ENCODE measurements at places on chromosomes 5 and 9.
A peak's percentile ranks its signal among the peaks of the same experiment; 100 is the strongest.

DNA sequence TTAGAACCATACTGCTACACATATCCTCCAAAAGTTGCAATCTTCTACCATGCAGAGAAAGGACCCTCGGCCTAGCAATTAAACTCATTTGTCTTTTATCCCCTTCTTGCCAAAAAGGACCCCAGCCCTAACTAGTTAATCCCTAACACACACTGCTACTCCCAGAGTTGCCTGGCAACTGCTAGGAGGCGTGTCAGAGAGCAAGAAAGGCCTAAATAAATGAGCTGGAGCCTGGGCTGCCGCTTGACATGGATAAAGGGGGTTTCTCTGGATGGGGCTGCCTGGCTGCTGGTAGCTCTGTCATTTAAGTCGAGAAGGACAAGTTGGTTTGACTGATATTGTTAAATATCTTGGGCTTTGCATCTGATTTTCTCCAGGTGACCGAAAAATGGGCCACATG, 194.8 kb downstream of the CRB2 start:
- no peaks in the 10 kb centered on the region for H3K36me3 ChIP-seq
- H3K4me1 ChIP-seq, result peaks cover 6% of the 10 kb centered on the region
- no peak overlapping the region for H3K27ac ChIP-seq
- DNase-seq, result no peak
- H3K4me3 ChIP-seq, result no peak overlapping the region
- H3K27me3 ChIP-seq, result no peaks in the 10 kb centered on the region

DNA sequence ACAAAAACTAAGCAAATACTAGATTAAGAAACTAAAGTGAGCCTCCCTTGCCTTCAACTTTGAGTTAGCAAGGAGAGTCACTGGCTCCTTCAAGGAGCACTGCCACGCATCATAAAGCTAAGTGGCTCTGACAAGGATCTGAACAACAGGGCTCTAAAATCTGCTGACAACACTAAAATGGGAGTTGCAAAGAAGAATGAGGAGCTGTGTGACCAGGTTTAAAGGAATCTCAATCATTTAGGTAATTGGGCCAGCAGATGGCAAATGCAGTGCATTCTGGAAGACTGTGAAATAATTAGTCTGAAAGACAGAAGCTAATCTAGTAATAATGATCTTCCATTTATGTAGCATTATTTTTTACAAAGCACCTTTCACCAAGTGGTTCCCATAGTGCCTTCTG, 297.0 kb upstream of the TAS2R1 start:
- H3K27me3 ChIP-seq, result no peaks in the 10 kb centered on the region
- H3K4me1 ChIP-seq, result no peaks in the 10 kb centered on the region
- no peak for DNase-seq
- no peak overlapping the region for H3K27ac ChIP-seq
- H3K4me3 ChIP-seq, result no peak overlapping the region

DNA sequence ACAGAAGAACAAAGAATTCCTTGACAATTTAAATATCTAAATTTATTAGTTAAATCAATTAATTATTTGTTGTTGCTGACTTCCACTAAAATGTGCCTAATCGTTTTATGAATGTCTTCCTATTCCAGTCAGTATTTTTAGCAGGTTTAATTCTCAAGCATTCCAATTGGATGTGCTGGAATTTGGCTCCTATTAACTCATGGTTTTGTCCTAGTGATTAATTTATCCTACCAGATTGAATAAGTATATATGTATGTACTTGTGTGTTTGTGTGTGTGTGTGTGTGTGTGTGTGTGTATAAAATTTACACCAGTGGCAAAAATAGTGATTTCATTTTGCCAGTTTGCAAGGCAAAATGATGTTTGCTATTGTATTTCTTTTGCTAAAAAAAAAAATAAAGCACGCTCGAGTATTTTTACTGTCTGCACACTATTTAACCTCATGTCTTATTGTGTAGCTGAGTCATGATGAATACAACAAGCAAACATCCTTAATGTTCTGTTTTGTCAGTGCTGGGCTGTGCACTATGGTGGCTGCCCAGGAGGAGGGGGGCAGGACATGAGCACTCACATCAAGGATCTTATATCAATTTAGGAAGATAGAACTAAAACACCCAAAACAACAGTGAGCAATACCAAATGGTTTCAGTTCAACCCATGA, 375.5 kb downstream of the PDE4D start:
- peaks cover 29% of the 10 kb centered on the region for H3K4me1 ChIP-seq
- peak overlapping the region; percentile 39 for H3K4me3 ChIP-seq
- DNase-seq, result peak; percentile 75
- H3K27me3 ChIP-seq, result no peaks in the 10 kb centered on the region
- peak overlapping the region; percentile 78 for H3K27ac ChIP-seq

DNA sequence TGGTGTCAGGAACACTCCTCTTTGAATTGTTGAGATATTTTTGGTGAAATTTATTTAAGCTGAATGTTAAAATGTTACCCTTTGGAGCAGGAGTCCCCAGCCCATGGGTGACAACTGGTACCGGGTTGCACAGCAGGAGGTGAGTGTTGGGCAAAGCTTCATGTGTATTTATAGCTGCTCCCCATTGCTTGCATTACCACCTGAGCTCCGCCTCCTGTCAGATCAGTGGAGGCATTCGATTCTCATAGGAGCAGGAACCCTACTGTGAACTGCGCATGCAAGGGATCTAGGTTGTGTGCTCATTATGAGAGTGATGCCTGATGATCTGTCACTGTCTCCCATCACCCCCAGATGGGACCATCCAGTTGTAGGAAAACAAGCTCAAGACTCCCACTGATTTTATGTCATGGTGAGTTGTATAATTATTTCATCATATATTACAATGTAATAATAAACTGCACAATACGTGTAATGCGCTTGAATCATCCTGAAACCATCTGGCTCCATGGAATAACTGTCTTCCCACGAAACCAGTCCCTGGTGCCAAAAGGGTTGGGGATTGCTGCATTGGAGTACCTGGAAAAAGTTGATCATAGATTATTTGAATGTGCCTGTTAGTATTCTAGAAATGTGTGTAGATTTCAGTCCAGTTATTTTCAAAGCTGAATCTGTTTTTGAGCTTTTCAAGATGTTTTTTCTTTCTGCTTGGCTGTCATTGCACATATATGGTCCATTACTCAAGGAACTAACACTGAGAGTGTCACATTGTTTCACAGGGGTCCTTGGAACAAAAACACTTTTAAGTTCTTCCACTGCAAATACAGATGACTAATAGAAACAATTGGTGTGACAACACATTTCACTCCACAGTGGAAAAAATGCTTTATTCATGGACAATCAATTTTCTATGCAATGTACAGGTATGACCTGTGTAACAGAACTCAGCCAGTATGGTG, 104.6 kb upstream of the TNFAIP8 start:
- H3K4me3 ChIP-seq, result no peak overlapping the region
- no peak for DNase-seq
- no peaks in the 10 kb centered on the region for H3K36me3 ChIP-seq
- H3K27ac ChIP-seq, result no peak overlapping the region
- H3K4me1 ChIP-seq, result no peaks in the 10 kb centered on the region
- no peaks in the 10 kb centered on the region for H3K27me3 ChIP-seq

DNA sequence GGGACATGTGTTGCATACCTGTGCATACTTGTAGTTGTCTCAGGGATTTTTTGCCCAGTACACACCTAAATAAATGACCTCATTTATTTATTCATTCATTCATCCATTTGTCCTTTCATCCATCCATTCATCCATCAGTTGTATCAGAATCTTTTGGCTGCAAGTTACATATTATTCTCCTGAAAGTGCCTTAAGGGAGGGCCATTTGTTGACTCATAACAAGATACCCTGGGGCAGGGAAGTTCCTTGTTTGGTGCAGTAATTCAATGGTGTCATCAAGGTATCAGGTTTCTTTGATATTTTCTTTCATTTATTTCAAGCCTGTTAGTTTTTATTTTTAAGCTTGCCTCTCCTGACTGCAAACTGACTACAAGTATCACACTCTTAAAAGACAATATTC, 597.9 kb upstream of the TLE4 start:
- H3K4me1 ChIP-seq, result no peaks in the 10 kb centered on the region
- H3K27me3 ChIP-seq, result no peaks in the 10 kb centered on the region
- no peak for DNase-seq
- H3K27ac ChIP-seq, result no peak overlapping the region

DNA sequence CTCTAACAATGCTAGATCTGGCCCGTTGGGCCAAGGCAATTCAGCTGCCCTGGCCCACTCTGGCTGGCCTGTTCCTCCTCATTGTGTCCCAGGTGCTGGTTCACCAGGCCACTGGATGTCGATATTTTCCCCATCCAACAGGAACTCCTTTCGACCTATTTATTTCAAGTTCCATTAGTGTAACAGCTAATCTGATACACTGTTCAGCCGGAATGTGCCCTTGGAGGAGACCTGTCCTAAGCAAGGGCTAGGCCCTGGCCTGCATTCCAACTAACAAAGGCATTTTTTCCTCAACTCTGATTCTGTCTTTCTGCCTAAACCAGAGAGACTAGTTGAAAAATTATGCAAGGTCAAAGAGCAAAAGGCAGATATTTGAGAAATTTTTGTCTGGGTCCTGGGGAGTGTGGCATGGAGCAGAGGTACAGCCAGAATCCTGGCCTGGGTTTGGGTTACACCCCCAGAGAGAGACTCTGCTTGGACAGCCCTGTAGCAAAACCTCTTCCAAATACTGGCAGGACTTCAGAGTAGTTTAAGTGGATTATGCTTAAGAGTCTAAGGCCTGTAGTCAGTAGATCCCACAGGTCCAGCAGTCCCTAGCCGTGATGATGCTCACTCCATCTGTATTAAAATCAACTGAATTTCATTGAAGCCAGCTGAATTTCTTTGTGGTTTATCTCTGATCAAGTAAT, 36.1 kb downstream of the MARCHF11 start:
- H3K27ac ChIP-seq, result no peak overlapping the region
- DNase-seq, result no peak
- no peaks in the 10 kb centered on the region for H3K27me3 ChIP-seq
- H3K36me3 ChIP-seq, result no peaks in the 10 kb centered on the region
- H3K4me3 ChIP-seq, result no peak overlapping the region
- no peaks in the 10 kb centered on the region for H3K4me1 ChIP-seq

DNA sequence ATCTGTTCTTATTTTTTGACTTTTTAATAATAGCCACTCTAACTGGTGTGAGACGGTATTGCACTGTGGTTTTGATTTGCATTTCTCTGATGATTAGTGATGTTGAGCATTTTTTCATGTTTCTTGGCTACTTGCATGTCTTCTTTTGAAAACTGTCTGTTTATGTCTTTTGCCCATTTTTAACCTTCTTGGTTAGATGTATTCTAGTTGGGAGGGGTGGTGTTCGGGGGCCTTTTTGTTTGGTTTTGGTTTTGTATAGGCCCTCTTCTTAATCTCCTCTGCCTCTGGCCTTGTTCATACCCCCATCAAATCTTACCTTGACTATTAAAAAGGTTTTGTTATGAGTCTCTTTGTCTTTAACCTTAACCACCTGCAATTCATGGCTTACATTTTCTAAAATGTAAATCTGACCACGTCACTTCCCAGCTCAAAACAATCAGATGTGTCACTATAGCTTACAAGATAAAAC, 107.8 kb upstream of the NR4A3 start:
- no peaks in the 10 kb centered on the region for H3K36me3 ChIP-seq
- no peak overlapping the region for H3K27ac ChIP-seq
- no peak overlapping the region for H3K4me3 ChIP-seq
- no peaks in the 10 kb centered on the region for H3K4me1 ChIP-seq
- no peak for DNase-seq
- H3K27me3 ChIP-seq, result no peaks in the 10 kb centered on the region

DNA sequence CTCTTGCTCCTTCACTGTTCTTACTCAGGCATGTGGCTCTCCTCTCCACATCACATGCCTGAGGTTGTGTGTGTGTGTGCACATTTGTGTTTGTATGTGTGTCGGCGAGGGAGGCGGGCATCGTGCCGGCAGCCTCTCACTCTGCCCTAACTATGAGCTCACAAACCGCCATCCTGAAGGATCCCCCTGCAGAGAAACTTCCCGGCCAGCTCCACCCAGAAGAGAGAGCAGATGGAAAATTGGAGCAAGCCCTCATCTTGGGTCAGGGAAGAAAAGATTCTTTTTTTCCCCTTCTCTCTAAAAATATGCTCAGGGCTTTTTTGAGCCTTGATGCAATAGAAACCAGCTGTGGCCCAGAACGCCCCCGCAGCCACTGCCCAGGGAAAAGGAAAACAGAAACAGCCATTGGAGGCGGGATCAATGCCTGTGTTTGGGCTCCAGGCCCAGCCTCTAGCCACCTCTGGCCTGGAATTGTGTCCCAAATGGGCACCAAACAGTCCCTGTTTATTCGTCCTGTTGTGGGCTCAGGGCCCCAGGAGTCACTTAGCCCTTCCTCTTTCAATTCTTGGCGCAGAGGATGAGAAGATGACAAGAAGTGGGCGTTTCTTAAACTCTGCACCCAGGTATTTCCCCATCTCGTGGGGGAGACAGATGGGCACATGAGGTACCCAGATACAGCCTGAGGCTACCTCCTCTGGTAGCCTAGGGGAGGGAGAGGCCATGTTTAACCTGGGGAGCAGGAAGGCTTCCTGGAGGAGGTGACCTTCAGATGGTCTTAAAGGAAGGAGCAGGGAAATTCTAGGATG, 151.5 kb downstream of the RGS3 start:
- no peak overlapping the region for H3K4me3 ChIP-seq
- DNase-seq, result no peak
- no peak overlapping the region for H3K27ac ChIP-seq
- no peaks in the 10 kb centered on the region for H3K27me3 ChIP-seq

DNA sequence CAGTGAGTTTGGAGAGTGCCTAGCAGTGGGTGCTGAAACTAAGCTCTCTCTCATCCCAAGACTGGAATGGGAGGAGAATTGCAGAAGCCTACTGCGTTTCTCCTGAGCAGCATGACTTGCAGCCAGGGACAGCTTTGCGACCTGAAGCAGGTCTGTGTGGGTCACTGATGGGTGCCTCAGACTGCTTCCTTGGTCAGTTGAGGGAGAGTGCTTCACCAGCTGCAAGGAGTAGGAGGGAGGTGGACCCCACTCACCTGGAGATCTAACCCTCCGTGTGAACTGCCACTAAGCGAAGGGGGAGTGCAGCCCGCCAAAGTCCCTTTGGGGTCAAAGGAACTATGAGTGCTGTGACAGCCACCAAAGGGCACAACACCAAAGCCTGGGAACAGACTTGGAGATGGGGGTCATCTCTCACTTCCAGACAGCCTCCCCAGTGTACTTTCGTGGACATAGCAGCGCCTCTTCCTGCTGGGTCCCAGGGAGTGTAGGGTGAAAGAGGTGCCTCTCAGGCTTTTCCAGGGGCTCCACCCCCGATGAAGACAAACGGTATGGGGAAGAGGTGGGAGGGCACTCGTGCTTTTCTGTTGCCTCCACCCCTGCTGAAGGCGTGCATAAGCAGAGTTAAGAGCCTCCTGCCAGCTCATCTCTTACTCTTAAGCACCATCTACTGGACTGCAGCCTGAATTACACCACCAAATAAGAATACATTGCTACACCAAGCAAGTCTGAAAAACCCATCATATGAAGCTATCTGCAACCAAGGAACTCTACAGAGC, 34.3 kb upstream of the MACIR start:
- H3K4me3 ChIP-seq, result no peak overlapping the region
- DNase-seq, result peak; percentile 78
- no peaks in the 10 kb centered on the region for H3K36me3 ChIP-seq
- H3K4me1 ChIP-seq, result no peaks in the 10 kb centered on the region

DNA sequence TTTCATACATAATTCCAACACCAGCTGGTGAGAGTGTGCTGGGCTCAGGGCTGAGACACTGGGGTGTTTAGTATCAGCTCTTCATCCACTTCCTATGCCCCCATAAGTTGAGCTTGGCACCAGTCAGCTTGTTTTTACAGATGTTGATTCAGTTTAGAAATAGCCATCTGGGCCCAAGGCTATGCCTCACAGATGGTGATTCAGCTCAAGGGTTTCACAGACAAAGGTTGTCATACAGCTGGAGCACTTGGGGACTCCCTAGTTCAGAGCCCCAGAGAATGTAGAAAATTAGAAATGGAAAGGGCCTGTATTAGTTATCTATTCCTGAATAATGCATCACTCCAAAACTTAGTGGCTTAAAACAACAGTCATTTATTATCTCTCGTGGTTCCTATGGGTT, 10.3 kb upstream of the CRHBP start:
- DNase-seq, result no peak
- no peak overlapping the region for H3K4me3 ChIP-seq
- H3K27ac ChIP-seq, result no peak overlapping the region
- no peaks in the 10 kb centered on the region for H3K4me1 ChIP-seq
- no peaks in the 10 kb centered on the region for H3K36me3 ChIP-seq
